ENCODE measurements at places on chromosomes 1 and 21.

GRCh38 chr1:49045371-49045770, 268.7 kb upstream of the BEND5 start:
- no peak for DNase-seq

GRCh38 chr1:64861611-64862010, 104.7 kb downstream of the JAK1 start:
- peak; percentile 30 for DNase-seq

- DNase-seq: no peak
These were observed 914 bp upstream of the ADGRB2 start for GRCh38 chr1:31765041-31765467.

- peak; percentile 81 for DNase-seq
These were observed 33.3 kb upstream of the FAM3B start for GRCh38 chr21:41283211-41283818.

GRCh38 chr21:42125571-42126544, 54.7 kb downstream of the UMODL1 start:
- peak; percentile 73 for DNase-seq

DNA sequence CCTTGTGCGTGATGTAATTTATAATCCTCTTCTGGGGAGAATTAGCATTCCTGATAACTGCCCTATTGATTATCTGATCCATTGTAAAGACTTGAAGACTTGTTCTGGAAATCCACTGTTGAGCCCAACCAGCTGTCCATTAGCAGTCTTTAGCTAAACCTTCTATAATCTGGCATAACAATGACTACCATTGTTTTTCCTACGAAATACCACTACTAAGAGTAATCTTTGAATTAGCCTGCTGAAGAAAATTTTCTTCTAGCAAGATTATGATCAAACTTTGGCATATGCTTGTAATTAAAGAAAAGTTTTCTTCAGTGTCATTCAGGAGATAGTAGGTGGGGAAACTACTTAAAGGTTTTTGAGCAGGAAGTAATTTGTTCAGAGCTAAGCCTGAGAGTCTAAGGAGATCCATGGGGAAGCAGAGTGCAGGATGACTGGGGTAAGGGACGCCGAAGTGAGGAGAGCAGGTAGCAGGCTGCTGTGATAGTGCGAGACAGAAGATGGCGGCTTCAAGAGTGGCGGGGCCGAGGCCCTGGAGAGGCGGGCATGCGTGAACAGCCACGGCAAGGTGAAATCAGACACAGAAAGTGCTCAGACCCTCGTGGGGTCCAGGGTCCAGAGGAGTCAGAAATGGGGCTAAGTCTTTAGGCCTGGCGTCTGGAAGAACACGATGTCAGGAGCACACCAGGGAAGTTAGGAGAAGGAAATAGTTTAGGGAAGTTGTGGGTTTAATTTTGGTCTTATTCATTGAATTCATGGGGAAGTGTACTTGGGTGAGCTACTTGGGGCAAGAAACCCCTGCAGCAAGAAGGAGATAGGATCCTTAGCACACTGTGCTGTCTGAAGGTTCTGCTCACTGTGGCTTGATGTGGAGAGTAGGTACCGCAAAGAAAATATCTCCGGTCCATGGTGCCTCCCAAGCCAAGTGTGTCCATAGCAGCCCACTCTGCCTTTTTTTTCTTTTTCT, 112.6 kb upstream of the ADAR start:
- DNase-seq: no peak

- DNase-seq: peak; percentile 39
These were observed 94.3 kb downstream of the KCNJ6 start for GRCh38 chr21:37821786-37822450.

DNA sequence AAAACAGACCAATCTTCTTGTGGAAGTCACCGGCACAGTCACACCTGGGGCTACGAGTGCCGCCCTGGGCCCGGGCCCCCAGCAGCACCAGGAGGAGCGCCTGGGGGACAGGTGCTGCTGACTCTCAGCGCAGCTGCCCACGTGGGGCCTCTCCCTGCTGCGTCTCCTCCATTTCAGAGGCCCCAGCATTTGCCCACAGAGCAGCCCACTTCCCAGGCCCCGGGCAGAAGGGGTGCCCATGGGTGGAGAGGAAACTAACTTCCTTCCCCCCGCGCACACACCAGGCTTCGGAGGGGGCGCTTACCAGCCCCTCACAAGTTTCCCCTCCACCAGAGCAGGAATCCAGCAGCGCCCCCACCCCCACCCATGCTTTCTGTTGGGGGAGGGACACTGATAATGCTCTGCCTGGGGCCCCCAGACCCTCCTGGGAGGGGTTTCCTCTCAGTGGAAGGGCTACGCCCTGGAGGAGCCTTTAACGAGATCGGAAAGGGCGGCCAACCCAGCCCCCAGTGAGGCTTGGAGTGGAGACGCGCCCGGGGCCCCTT, 440 bp downstream of the TNFRSF25 start:
- DNase-seq: no peak

GRCh38 chr1:89260566-89261255, 11.9 kb downstream of the GBP5 start:
- DNase-seq: peak; percentile 59

- DNase-seq: no peak
These were observed 10.5 kb upstream of the ECE1 start for GRCh38 chr1:21300774-21301173.

GRCh38 chr1:86263101-86263500, 106.5 kb upstream of the COL24A1 start:
- DNase-seq: no peak

GRCh38 chr21:26457817-26458216, 115.3 kb downstream of the CYYR1 start:
- no peak for DNase-seq

DNA sequence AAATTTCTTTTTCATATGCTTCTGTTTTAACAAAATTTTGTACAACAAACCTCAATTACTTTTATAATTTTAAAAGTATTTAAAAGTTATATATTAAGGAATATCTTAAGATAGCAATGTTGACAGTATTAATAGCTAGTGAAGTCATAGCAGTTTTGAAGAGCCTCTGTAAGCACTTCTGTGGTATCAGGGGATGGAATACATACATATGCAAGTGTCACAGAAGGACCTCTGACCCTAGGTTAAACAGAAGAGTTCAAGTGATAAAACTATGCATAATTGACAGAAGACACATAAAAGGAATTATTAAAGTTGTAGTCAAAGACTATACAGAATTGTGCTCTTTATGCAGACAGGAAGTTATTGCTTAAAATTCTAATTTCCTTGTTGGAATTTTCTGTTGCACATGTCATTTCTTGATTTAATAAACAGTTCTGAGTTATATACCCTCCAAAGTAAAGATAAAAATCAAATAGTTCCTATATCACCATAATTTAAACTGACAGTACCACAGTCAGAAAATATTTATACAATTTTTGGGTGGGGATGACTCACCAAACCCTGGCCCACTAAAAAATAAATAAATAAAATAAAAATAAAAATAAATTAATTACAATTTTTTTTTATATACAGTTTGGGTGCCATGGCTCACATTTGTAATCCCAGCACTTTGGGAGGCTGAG, 27.1 kb downstream of the IPP start:
- DNase-seq: peak; percentile 19

DNA sequence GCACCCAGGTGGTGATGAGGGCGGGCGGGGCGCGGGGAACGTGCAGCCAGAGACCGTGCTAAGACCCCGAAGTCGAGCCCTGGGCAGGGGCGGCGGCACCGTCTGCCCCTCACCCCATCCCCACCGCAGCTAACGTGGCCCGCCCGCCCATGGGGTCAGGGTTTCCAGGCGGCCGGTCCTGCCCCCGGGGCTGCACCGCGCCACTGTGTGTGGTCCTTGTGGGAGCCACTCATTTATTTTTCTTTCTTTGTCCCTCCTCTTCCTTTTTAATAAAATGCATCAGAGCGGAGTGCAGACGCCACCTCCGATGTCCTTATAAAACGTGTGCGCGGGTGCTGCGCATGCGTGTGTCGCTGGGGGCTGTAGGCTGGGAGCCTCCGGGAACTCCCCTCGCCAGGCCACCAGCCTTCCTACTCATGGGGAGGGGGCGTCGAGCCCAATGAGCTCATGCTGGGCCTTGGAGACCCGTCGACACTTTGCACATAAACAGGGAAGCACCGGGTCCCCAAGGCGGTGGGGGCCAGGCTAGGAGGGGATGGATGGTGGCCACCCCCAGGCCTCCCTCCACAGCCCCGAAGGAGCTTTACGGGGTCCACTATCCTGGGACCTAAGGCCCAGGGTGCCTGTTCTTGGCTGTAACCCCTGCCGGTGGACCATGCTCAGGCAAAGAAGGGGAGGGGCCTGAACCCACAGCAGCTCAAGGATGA, 59.9 kb downstream of the WNT9A start:
- DNase-seq: peak; percentile 78

GRCh38 chr1:185663771-185664296, 70.4 kb upstream of the HMCN1 start:
- no peak for DNase-seq

DNA sequence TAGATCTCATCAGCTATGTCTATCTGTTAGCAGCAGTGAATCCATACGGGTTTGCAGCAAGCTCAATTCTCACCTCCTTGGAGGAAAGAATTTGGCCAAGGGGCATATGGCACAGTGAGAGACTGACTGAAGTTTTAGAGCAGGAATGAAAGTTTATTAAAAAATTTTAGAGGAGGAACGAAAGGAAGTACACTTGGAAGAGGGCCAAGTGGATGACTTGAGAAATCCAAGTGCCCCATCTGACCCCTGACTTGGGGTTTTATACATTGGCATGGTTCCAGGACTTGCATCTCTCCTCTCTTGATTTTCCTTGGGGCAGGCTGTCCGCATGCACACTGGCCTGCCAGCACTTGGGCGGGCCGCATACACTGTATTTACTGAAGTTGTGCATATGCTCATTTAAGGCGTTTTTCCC, 9.2 kb upstream of the OSBPL9 start:
- peak; percentile 10 for DNase-seq

GRCh38 chr1:31467005-31467674, 54.1 kb downstream of the SERINC2 start:
- DNase-seq: no peak

DNA sequence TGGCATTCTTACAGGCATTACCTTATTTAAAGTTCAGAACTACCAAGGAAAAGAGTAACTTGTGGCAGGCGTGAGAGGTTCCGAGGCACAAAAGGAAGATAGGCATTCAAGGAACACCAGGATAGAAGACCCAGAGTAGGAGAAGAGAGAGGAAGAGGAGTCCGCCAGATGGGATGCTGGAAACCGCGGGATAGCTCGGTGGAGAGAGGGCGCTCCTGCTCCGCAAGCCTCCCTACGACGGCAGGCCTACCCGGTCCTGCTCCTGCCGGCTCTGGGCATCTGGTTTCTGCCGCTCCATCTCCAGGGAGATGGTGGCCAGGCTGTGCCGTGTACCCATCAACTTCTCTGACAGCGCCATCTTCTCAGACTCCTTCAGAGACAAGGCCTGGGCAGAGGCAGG, 5.4 kb upstream of the NBPF1 start:
- DNase-seq: no peak

DNA sequence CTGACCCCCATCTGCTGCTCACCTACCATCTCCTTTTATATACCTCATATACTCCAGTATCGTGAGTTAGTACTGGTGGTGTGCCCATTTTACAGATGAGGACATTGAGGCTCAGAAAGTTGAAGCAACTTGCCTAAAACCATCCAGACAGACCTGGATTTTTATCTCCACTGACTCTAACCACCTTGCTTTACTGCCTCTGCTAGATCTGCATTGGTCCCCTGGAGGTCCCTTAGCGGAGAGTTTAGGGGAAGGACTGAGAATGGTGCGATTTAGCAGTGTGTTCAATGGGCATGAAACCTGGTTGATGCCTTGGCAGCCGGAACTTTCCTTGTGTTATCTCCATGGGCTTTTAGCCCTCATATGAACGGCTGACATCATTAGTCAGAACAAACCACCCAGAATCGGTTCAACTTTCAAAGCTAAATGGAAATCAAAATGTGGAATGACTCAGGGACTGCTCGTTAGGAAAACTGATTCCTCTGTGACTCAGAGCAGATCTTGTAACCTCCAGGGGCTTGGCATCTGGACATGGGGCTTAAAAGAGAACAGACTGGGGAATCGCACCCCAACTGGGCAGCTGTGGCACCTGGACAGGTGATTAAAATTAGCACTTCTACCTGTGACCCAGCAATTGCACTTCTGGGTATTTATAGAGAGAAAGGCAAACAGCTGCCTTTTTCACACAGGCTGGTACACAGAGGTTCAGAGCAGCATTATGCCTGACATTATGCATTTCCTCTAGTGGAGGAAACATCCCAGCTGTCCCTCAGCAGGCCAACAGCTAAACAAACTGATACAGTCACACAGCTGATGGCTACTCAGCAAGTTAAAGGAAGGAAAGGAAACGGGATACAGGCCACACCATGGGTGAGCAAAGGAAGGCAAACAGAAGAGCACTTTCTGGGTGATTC, 25.3 kb downstream of the TMEM51 start:
- peak; percentile 81 for DNase-seq

DNA sequence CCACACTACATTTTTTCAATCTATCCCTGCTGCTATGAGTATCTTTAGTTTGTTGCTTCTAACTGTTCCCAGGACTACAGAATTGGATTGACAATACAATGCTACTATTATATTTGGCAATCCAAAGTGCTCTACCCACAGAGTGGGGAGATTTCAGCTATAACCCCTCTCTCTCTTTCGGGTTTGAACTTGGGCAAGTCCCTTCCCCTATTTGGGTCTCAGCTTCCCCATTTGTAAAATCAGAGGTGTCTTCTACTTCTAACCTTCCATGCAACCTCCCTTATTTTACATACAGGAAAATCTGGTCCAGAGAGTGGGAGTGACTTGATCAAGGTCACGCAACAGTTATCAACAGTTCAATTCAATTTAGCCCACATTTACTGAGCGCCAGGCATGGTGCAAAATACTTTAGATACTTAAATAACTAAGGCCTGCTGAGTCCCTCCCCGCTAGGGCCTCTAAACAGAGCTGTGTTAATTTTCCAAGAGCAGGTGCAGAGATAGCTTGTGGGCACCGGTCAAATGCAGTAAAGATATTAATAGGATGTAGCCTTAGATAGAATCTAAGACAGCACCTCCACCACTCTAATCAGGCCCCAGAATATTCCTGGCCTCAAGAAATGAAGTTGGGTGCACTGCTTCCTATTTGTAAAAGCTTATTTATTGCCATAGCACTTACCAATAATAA, 9.4 kb upstream of the GPX7 start:
- DNase-seq: no peak

- no peak for DNase-seq
These were observed 168.2 kb downstream of the GPATCH2 start for GRCh38 chr1:217462666-217463065.

GRCh38 chr1:215484171-215484939, 82.7 kb upstream of the KCTD3 start:
- DNase-seq: peak; percentile 47

DNA sequence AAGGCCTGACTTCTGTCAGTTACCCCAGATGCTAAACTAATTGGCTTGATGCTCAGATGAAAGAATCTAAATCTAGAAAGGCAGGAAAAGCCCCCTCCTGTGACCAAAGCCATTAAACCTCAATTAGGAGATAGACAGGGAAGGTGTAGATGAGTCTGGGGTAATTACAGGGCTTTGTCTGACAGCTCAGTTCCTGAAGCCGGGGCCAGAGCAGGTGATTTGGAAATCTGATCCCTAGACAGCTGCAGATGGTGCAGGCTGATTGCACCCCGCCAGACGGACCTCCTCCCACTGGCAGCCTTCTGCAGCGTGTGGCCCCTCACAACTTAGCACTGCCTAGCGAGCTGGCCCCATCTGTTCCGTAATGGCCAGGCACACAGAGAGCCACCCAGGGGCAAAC, 395.1 kb downstream of the HLX start:
- DNase-seq: no peak

- peak; percentile 97 for DNase-seq
These were observed at the start of gene SHC1 for GRCh38 chr1:154970631-154971340. Gene SHC1 (minus strand): TSS chr1:154970747. CDS start chr1:154970526, 221 bp downstream.

- no peak for DNase-seq
These were observed 23.9 kb upstream of the ZZZ3 start for GRCh38 chr1:77706321-77706720.

GRCh38 chr1:204277563-204278219, 63.9 kb upstream of the GOLT1A start:
- no peak for DNase-seq
